ENCODE measurements at places on chromosomes 13 and 19.

GRCh38 chr13:106867249-106867648 is 299.3 kb upstream of the ARGLU1 start:
- DNase-seq, result no peak

DNA sequence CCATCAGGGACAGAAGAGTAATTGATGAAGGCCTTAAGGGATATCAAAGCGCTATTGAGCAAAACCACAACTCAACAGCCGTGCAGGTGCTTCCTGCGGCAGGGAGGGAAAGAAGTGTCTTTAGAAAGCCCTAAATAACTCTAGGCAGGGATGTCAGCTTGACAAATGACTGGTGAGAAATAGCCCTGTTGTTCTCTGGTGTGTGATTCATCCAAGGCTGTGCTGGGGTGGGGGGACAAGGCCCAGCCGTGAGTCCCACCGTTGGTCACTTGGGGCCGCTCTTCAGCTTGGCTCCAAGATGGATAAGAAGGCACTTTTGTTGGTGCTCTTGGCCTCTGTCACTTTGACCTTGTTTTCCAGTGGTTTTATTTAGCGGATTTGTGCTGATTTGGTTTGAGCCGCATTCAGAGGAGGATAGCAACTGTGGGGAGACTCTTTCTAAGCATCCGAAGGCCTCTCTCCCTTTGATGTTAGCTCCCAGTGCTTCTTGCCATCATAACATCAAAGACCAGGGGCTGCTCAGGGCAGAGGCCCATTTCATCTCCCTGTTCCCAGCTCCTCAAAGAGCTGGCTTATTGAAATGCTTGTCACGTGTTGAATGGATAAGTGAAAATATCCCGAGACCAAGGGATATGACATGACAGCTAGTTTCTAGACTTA is 130.3 kb upstream of the SERP2 start:
- DNase-seq, result peak; percentile 62

- DNase-seq, result no peak
Observed at GRCh38 chr19:51701468-51702100, 8.5 kb downstream of the SPACA6 start.

GRCh38 chr19:47813304-47813994 is 8.3 kb upstream of the CRX start:
- DNase-seq, result peak; percentile 89

- no peak for DNase-seq
Observed at GRCh38 chr19:5694956-5695648, 5.0 kb downstream of the RPL36 start.

GRCh38 chr13:91123456-91124127 is 223.9 kb upstream of the MIR17HG start:
- peak; percentile 15 for DNase-seq

DNA sequence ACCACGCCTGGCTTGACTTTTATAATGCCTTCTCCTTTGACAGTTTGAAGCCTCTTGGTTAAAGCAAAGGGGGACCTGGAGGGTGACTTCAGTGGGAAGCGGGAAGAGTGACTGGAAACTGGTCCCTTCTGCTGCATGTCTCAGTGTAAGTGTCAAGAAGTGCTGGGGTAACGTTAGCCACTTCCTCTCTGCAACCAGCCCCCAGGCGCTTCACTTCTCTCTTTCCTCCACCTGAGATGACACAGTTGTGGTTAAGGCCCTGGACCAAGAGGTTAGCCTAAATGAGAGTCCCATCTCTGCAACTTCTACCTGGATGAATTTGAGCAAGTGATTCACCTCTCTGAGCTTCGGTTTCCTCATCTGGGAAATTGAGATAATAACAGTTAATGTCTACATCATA is 16.3 kb downstream of the LEUTX start:
- no peak for DNase-seq

DNA sequence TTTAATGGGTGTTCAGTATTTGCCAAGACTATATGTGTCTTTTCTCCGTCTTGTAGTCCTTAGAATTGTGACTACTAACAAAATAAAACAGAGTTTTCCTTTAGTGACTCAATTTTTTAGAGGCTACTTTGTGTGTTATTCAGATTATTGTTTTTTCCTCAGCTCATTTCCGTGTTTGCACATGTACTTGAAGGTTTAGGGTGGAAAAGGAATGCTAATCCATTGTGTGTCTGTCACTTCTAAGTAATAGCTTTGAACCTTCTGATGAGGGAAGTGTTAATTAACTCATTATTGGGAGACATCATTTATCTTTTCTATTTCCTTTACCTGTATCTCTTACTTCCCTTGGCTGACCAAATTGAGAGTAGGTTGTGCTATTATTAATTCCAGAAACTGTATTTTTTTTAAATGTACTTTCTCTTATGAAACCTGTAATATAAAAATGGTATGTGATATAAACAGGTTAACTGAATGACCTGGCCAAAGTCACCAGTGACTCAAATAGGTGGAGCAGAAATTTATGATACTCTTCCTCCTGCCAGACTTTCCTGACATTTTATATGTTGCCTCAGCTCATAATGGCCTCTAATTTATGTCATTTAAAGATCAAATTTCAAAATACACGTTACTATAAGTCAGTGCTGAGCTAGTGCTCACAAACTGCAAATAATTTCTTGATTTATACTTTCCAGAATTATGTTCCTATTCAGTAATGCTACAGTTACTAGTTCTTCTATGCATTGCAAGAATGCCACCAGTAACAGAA is 88.8 kb downstream of the LMO7 start:
- DNase-seq, result no peak

DNA sequence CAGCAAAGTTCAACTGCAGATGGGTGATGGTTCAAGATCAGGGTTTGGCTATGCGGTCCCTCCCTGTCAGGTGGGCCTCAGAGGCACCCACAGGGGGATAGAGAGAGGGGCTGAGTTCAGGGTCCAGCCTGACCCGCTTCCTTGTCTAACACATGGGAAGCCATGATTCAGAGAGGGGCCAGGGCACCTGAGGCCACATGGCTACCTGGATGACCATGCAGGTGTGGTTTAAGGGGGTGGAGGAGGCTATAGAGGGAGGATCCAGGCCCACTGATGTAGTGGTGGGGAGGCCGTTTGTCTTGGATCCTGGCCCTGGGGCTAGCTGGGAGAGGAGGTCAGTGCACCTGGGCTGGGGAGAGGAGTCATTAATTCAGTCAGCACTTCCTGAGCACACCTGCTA is 56.7 kb downstream of the ZNF536 start:
- no peak for DNase-seq

DNA sequence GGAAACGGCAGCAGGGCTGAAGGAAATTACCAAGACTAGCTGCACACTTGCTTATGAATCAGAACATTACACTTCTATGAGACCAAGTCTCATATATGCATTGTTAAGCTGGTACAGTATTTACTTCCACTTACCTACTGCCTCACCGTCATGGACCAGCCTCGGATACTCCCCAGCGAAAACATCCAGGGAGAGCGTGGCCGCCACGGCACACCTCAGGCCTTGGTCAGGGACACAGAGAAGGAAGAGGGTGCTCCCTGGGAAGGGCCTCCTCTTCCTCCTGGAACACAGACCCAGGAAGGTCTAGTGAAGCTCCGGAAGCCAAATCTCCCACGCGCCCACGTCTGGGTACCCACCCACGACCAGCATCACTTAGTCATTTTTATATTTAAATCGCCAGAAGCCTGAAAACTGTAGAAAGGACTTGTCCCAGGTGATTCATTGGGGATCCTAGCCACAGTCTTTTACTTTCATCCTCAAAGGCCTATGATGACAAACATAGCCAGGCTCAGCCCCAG is 24.4 kb upstream of the MTIF3 start:
- no peak for DNase-seq

DNA sequence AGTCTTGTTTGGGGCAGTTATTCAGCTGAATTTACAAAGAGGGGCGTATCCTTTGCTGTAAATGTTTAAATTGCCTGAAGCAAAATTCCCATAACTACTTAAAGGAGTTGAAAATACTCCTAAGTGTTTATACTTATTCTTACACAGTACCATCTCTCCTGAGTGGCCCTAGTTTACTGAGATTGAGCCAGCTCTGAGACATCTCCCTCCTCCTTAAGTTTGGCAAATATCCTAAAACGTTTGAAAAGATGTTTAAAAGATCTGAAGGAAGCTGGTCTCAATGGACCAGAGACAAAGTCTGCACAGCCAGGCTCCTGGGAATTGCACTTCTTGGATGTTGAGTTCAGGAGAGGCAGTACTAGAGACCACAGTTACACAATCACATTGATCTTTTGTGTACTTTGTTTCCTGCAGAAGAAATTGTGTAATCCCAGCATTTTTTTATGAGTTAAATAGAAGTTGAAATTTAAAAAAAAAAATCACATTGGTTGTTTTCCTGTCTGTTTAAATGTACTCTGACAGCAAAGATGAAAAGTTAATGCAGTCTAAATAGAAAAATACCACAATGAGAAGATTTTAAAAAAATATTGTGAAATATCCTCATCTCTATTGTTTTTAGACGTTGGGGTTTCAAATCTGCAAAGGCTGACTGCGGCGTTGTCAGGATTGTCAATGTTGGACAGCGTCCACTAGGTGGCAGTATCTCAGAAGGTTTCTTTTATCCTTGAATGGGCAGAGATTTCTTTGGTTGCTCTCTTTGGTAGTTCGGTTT is 20.7 kb downstream of the TNFSF11 start:
- peak; percentile 56 for DNase-seq

- DNase-seq, result no peak
Observed at GRCh38 chr19:19068659-19069654, 5.2 kb downstream of the SLC25A42 start.

GRCh38 chr19:45613926-45614725 is 12.1 kb upstream of the GPR4 start:
- no peak for DNase-seq

GRCh38 chr19:16527971-16528521 is 14.2 kb downstream of the CHERP start:
- DNase-seq, result peak; percentile 46

DNA sequence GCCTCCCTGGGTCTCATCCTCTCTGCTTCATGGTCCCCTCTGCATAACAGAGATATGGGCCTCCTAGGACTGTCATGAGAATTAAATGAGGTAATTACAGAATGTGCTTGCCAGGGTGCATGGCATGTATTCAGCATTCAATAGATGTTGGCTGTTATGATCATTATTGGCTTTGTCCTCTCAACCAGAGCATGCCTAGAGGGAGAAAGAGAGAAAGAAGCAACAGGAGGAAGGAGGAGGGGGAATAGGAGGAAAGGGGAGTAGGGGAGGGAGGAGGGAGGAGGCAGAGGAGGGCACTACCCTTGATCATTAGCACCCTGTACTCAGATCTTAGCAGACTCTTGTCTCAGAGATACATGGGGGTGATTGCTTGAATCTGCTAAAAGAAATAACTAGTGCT is 41.0 kb upstream of the SIAH3 start:
- DNase-seq, result no peak

DNA sequence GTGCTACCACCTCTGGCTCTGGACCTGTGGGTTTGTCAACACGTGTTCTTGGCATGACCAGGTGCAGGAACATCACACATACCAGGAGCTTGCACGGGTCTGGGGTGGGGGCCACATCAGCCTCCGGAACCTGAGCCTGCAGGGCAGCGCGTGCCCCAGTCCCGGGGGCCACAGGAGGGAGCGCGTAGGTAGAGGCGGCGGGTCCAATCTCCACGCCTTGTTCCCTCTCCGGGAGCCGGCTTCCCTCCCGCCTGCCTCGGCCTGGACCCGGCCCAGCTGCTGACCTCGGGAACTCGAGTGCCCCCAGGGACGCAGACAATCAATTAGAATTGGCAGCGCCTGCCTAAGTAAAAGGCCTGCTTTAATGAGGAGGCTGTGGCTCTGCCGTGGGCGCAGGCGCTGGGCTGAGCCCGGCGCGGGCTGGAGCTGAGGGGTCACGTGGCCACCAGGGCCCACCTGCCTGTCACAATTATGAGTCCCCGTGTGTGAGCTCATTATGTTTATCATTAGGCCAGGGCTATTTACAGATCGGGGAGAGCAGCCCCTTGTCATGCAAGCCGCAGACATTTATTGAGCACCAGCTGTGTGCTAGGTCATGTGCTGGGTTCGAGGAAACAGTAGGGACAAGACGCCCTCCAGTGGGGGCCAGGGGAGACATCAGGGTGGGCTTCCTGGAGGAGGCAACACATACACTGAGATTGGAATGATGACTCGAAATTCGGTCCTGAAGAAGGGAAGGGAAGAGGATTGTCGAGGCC is 32.2 kb upstream of the TNFAIP8L1 start:
- no peak for DNase-seq

GRCh38 chr19:50191216-50191615 is 12.2 kb upstream of the MYH14 start:
- DNase-seq, result no peak

GRCh38 chr13:39023761-39024160 is 14.1 kb downstream of the PROSER1 start:
- no peak for DNase-seq

DNA sequence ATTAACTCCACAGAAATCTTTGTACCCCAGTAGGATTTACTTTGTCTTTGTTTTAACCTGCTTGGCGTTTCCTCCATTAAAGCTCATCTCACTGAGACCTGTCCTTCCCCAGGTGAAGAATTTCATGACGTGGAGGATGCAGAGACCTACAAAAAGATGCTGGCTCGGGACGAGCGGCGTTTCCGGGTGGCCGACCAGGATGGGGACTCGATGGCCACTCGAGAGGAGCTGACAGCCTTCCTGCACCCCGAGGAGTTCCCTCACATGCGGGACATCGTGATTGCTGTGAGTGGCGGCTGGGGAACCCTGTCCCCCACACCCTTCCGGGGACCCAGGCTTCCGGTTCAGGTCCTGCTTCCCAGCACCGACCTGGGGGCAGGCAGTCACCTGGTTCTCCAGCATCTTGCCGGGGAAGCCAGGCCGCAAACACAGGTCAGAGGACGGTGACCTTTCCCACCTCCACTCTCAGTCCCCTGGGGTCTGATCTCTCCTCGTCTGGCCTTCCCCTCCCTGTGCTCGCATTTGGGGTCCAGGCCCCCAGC is 9.2 kb downstream of the RCN3 start:
- no peak for DNase-seq

GRCh38 chr13:45847554-45848224 is 3.9 kb downstream of the SIAH3 start:
- no peak for DNase-seq

- no peak for DNase-seq
Observed at GRCh38 chr13:90594681-90595080, 752.8 kb upstream of the MIR17HG start.

- DNase-seq, result no peak
Observed at GRCh38 chr19:45348367-45349125, 8.0 kb downstream of the KLC3 start.

GRCh38 chr13:80121038-80121437 is 219.9 kb downstream of the SPRY2 start:
- no peak for DNase-seq

- no peak for DNase-seq
Observed at GRCh38 chr19:2726160-2726855, 5.1 kb upstream of the DIRAS1 start.

- DNase-seq, result no peak
Observed at GRCh38 chr13:74194846-74195245, 60.6 kb upstream of the KLF12 start.

- no peak for DNase-seq
Observed at GRCh38 chr13:103965506-103966243, 899.5 kb upstream of the SLC10A2 start.

DNA sequence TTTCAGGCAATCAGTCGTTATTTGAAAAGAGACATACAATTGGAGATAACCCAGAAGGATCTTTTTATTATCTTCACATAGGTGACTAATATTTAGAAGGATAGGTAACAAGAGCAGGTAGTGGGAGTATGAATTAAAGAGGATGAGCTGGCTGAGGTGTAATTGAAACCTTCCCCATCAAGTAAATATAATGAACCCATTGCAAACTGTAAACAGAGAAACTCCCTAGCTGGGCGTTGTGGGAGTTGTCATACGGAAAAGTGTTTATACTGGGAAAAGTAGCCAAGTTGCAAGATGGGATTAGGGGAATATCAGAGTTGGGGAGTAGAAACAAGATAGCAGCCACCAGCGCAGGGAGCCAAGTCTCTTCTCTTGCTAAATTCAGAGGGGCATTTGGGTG is 448.4 kb downstream of the COG6 start:
- DNase-seq, result no peak

- no peak for DNase-seq
Observed at GRCh38 chr19:3851254-3852176, 17.3 kb downstream of the ZFR2 start.
